ENCODE measurements at places on chromosomes 12 and 14. TPM values are rescaled to one million over a fixed set of nuclear protein-coding genes. Genes with fewer than 3 reads are reported as not detected.

The SLC6A15 gene
- 0.13 TPM for total RNA-seq

The GRIN2B gene
- total RNA-seq, result not detected

The GLS2 gene
- 0.13 TPM for total RNA-seq

The TRMT61A gene
- total RNA-seq, result 5.3 TPM

The CMA1 gene
- total RNA-seq, result not detected

The KRT7 gene
- 2.2 TPM for total RNA-seq

The FOXN4 gene
- not detected for total RNA-seq

The MSI1 gene
- not detected for total RNA-seq

The SPATA7 gene
- total RNA-seq, result 15.9 TPM

The PLD4 gene
- total RNA-seq, result 0.13 TPM

The SLC38A4 gene
- total RNA-seq, result 0.26 TPM

The EPYC gene
- total RNA-seq, result not detected

The MYL2 gene
- not detected for total RNA-seq

The MGP gene
- total RNA-seq, result 281 TPM

The ABCD2 gene
- total RNA-seq, result under 0.01 TPM

The SLC5A8 gene
- not detected for total RNA-seq

The CLEC1B gene
- total RNA-seq, result not detected

The C3AR1 gene
- 0.40 TPM for total RNA-seq

The PTCSC3 gene
- total RNA-seq, result not detected

The FANCM gene
- total RNA-seq, result 4.8 TPM

The GXYLT1 gene
- total RNA-seq, result 8.3 TPM

The C1QL4 gene
- 0.06 TPM for total RNA-seq

The KIF26A gene
- total RNA-seq, result 0.06 TPM

The ESRRB gene
- total RNA-seq, result 0.06 TPM

The LRRC9 gene
- total RNA-seq, result not detected

The CISTR gene
- not detected for total RNA-seq

The TMEM119 gene
- total RNA-seq, result 16.1 TPM

The PIWIL1 gene
- total RNA-seq, result not detected

The GNB3 gene
- total RNA-seq, result 1.6 TPM

The ANGEL1 gene
- total RNA-seq, result 5.0 TPM

The LRRK2 gene
- total RNA-seq, result 22.9 TPM

The EIF2S3B gene
- total RNA-seq, result 0.93 TPM

The BEGAIN gene
- 0.26 TPM for total RNA-seq

The TAS2R7 gene
- total RNA-seq, result not detected

The PNP gene
- 64.6 TPM for total RNA-seq

The SSTR1 gene
- 0.66 TPM for total RNA-seq

The KRT78 gene
- not detected for total RNA-seq

The MAP1LC3B2 gene
- 0.53 TPM for total RNA-seq

The PDZRN4 gene
- under 0.01 TPM for total RNA-seq

The DPY19L2 gene
- total RNA-seq, result 2.0 TPM

The AKAP3 gene
- total RNA-seq, result 1.3 TPM

The OTX2 gene
- total RNA-seq, result not detected

The OASL gene
- 0.19 TPM for total RNA-seq

The PLEKHD1 gene
- not detected for total RNA-seq

The PLEK2 gene
- total RNA-seq, result 2.2 TPM

The FOXG1 gene
- total RNA-seq, result not detected

The TPH2 gene
- total RNA-seq, result not detected

The AP5M1 gene
- total RNA-seq, result 25.7 TPM

The TNFAIP2 gene
- total RNA-seq, result 65.9 TPM

The DEGS2 gene
- total RNA-seq, result under 0.01 TPM

The VRTN gene
- total RNA-seq, result not detected
